Brain (organoid and tissue), 16 donors: ENCODE measurements at places on chromosomes 1 and 21. TPM values are rescaled to one million over a fixed set of nuclear protein-coding genes. Genes with fewer than 3 reads are reported as not detected.

LIN28A gene
- not detected for polyA plus RNA-seq

CHI3L2 gene
- polyA plus RNA-seq = 5.9 TPM

DNA sequence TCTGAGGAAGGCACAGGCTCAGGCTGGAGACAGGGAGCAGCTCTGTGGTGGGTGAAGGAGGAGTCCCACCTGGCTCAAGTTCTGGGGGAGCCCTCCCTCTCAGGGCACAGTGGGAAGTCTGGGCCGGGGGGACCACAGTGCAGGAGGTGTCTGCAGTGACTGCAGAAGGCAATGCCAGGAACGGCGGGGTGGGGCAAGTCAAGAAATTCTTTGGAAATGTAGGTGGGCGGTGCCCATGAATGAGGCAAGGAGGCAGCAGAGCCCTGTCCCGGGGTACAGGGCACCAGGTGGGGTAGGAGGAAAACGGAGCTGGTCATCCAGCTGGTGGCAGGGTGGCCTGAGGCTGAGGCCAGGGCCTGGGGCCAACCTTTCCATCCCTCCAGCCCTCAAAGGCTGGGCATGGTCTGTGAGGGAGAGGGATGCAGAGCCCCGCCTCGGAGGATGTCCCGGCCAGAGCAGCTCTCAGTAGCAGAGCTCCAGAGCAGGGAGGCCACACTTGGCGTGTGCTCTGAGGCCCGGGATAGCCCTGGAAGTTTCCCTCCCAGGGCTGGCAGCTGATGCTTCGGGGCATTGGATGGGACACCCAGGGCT is 4.7 kb downstream of the TFF3 start:
- DNase-seq = no peak

AMY1C gene
- not detected for polyA plus RNA-seq

RWDD3 gene
- polyA plus RNA-seq = 2.5 TPM

DNA sequence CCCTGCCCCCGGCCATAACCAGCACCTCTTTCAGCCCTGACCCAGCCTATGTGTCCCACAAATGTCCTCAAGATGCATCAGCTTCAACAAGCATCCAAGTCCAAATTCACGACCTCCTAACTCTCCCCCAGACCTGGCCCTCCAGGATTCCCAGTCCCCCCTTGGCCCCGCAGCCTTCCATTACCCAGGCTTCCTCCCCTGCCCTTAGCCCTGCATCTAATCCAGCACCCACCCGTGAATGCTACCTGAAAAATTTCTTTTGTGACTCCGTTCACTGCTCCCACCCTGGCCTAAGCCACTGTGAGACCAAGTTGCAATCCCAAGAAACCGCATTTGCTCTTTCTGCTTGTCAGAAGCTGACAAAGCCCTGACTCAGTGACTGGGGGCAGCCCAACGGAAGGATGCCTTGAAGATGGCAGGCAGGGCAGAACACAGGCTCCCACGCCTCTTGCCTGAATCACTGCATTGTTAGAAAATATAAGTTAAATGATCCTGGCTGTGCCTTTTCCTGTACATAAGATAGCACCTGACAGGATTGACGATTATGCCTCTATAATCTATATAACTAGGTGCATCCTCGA is 939 bp upstream of the MFAP2 start:
- no peak for DNase-seq

PADI2 gene
- polyA plus RNA-seq = 110 TPM

DNA sequence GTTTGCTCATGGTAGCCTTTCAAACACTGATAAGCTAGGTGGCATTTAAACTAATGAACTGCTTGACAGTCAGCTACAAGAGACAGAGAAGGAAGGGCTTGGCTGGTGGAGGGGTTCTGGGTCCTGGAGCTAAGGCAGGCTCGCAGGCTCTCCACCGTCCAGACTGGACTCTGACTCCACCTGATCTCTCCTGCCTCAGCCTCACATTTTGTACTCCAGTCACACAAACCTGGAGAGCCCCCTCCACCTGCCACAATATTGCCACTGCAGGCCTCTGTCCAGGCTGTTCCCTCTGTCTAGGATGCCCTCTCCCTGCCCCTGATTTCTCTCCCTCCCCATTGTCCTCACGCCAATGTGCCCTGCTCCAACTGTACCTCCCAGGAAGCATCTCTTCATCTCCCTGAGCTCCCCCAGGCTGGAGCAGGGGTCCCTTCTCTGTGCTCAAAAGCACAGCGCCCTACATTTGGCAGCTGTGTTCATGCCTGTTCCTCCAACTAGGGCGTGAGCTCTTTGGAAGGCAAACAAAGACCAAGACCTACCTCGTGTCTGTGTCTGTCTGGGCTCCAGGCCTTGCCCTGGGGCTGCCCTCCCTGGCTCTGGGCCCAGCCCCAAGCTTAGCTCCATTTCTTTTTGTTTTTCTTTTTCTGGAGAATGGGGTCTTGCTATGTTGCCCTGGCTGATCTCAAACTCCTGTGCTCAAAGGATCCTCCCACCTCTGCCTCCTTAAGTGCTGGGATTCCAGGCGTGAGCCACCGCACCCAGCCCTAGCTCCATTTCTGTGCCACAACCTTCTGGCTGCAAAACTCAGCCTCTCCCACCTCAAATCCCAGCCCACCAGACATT is 2.9 kb downstream of the TIE1 start:
- DNase-seq = no peak

GRCh38 chr1:223703668-223704013 is 8.7 kb upstream of the CAPN2 start:
- DNase-seq = no peak

GRCh38 chr1:32894019-32894600 is 7.1 kb downstream of the TMEM54 start:
- no peak for DNase-seq
